ENCODE measurements at places on chromosomes 7 and 10. TPM values are rescaled to one million over a fixed set of nuclear protein-coding genes. Genes with fewer than 3 reads are reported as not detected.

DNA sequence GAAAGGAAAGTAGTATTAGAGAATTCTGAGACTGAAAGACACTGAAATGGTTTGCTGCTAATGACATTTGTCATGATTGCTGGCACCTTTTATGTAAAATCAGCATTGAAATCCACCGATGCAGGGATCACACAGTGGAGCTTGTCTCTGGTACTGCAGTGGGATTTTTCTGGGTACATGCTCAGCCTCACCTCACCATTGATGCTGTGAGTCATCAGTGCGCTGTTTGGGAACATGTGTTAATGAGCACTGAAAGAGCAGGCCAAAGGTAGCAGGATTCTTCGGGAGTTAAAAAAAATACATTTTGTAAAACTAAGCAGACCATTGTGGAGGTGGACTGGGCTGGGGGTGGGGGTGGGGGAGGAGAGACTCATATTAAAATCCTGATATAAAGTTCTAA, 174.9 kb downstream of the CREB5 start:
- DNase-seq: peak; percentile 40

GRCh38 chr10:74460812-74461211, 309.8 kb downstream of the ADK start:
- DNase-seq: peak; percentile 8

GNAT3 gene
- not detected for total RNA-seq

EMX2 gene
- not detected for total RNA-seq

DKK1 gene
- 54.4 TPM for total RNA-seq

Measured in fibroblast of lung (primary cell).